ENCODE measurements at places on chromosomes 3 and 15. TPM values are rescaled to one million over a fixed set of nuclear protein-coding genes. Genes with fewer than 3 reads are reported as not detected.

DNA sequence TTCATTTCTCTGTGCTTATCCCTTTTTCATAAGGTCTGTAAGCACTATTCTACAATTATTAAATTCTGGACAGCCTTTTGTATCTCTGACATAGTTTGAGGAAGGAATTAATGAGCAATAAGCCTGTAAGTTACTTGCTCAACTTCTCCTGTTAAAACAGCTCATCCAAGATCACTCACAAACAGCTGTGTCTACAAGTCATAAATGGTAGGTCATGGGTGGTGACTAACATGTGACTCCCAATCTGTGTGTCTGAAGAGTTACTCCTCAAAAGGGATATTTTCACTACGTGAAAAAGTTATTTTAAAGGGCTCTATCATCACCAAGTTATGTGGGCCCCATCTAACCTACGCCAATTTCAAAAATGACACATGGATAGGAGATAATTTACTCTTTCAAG, 145.2 kb upstream of the CBLB start:
- DNase-seq, result no peak

DNA sequence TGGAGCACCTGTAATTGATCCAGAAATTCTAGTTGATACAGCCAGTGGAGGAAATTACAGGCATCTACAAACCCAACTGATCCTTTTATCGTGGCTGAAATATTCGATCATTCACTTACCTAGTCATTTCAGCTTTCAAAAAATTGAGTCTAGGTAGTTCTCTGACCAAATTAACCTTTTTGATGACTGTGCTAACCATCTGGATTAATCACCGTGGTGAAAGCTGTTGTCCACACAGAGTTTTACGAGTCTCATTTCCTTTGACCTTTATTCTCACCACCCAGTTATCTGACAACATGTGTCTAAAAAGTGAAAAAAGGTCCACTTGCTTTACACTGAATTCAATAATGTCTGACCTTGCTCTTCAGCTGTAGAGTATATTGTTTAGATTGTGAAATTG, 354.3 kb downstream of the AGBL1 start:
- no peak for DNase-seq

DNA sequence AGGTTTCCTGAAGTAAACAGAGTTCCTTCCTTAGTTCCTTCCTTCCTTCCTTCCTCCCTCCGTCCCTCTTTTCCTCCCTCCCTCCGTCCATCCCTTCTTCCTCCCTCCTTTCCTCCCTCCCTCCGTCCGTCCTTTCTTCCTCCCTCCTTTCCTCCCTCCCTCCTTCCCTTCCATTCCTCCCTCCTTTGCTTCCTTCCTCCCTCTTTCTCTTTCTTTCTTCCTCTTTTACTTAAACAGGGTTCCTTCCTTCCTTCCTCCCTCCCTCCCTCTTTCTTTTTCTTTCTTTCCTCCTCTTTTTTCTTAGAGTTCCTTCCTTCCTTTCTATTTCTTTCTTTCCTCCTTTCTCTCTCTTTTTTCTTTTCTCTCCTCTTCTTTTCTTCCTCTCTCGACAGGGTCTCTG, 35.2 kb downstream of the ATR start:
- no peak for DNase-seq

GRCh38 chr15:32918547-32918946, 200.7 kb downstream of the GREM1 start:
- DNase-seq, result no peak

- no peak for DNase-seq
Measured at GRCh38 chr3:137509354-137510045, 254.6 kb upstream of the SOX14 start.

DNA sequence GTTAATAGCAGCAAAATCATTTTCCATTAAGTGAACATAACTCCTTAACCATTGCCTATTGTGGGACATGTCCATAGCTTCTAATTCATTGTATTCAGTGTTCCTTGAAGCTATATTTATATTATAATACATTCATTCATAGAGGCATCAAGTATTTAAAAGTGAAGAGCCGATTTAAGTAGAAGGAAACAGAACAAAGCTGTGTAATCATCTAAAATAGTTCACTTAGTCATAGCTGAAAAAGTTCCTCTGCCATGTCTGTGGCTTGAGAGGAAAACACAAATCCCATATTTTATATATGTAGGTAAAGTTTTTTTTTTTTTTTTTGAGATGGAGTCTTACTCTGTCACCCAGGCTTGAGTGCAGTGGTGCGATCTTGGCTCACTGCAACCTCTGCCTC, 54.5 kb downstream of the TMEM108 start:
- DNase-seq, result no peak

DNA sequence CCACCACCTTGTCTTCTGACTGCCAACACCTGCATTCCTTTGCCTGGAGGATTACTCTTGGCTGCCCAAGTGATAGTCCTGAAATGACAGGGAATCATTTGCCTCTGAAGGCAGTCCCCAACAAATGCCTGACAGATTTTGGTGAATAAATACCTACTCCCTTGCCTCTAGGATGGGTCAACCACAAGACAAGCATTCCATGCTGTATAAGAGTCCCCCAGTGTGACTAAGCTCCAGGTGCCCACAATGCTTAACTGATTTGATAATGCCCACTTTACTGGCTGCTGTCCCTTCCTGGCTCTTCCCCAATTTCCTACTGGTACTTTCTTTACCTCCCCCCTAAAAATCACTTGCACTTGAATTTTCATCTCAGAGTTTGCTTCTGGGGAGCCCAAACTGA, 14.8 kb downstream of the THRB start:
- no peak for DNase-seq

DNA sequence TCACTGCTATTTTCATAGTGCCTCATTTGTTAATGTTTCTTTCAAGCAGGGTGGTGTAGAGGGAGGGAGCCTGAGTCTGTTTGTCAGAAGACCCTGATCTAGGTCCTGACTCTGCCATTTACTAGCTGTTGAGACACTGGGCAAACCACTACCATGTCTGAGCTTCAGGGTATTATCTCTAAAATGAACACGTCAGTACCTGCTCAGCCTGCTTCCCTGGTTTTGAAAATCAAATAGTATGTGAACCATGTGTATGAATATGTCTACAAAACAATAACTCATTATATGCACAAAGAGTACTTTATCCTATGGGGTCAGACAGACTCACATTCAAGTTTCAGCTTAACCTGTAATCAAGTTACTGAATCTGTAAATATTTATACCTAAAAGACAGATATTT, 25.1 kb downstream of the SYNPR start:
- DNase-seq, result no peak

DNA sequence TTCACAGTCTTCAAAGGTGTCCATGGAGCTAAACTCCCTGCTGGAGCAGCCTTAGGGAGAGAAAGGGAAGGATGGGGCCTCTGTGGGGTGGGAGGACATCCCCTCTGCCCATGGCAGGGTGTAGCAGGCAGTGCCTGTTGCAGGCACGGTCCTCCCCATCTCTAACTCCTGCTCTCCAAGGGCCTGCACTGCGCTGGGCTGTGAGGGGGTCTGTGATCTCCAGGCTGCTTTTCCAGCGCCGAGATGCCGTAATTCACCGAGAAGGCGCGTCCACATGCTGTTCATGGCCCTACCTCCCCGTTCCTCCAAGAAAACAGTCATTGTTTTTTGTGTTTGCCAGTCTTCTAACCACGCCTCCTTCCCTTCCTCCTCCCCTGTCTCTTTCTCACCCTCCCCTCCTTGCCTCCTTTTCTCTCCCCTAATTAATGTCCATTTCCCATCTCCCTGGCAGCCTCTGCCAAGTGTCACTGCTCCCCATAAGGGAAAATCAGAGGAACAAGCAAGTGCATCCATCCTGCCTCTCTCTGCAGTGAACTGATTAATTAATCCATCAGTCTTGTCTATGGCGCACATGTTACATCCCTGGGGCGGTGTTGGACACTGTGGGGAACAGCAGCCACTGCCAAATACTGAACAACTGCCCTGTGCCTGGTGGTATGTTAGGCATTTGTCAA, 17.7 kb upstream of the LAMP3 start:
- DNase-seq, result peak; percentile 17

GRCh38 chr15:66456211-66456610, 41.4 kb downstream of the SNAPC5 start:
- DNase-seq, result no peak

DNA sequence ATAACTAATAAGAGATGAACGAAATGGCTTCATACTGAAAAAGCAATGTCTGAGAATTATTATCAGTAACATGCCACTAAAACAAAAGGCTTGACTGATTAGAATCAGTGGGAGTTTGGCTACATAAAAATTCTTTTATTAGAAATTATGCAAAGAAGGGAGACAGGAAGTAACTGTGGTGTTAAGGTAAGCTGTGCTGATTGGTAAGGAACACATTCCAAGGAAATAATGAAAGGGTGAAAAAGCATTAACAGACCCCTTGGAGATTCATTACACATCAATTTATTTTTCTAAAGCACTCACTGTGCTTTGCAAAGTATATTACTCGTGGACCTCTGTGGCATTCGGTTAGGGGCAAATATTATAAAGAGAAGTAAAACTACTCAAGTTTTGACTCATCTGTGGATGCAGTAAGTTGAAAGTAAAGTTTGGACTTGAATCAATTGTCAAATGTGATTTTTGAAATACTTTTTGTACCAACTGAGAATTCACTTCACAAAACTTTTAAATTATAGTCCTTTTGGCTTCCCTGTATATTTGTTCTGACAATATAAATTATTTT, 176.1 kb upstream of the ZPLD1 start:
- no peak for DNase-seq

DNA sequence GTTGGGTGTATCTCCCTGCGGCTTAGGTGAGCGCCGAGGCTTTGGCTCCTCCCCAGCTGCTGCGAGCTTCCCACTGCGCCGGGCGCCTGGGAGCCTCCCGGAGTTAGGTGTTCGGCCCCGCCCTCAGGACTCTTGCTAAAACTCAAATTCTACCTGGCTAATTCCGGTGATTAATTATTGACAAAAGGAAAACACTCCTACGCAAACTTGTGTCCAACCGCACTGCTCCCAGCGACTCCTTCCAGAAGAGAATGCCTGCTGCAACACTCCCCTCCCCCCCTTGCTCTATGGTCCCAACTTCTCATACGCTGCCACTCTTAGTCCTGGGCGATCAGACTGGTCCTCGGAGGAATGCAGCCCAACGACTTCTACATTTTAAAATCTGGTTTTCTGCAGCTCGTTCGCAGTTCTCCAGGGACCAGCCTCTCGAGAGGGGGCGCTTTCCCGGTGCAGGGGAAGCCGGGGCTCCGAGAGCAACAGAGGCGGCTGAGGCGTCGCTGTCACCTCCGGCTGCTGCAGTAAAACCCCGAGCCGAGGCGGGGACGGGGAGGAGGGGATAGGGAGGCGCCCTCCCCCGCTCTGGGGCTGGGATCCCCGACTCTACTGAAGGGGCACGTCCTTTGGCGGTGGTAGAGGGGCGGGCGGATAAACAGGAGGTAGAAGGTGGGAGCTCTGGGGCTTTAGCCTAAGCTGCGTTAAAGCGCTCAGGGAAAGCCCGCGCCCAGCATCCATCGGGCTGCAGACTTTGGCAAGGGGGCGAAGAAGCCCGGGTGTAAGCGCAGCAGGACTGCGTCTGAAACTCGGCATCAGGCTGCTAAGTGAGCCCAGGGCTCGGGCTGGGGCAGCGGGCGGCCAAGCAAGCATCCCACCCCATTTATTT, at the start of gene SPTSSB:
Gene SPTSSB (minus strand): TSS at position 77 of the 880 bp plus-strand sequence. CDS start 25,194 bp downstream, outside the sequence.
- DNase-seq, result peak; percentile 59

GRCh38 chr3:193317682-193318300, 60.8 kb downstream of the ATP13A5 start:
- no peak for DNase-seq

GRCh38 chr3:99394831-99395778, 243.3 kb upstream of the COL8A1 start:
- DNase-seq, result no peak

- DNase-seq, result no peak
Measured at GRCh38 chr3:170189398-170190256, 8.1 kb upstream of the PHC3 start.

- DNase-seq, result no peak
Measured at GRCh38 chr3:100537646-100538338, 45.4 kb downstream of the TMEM45A start.

DNA sequence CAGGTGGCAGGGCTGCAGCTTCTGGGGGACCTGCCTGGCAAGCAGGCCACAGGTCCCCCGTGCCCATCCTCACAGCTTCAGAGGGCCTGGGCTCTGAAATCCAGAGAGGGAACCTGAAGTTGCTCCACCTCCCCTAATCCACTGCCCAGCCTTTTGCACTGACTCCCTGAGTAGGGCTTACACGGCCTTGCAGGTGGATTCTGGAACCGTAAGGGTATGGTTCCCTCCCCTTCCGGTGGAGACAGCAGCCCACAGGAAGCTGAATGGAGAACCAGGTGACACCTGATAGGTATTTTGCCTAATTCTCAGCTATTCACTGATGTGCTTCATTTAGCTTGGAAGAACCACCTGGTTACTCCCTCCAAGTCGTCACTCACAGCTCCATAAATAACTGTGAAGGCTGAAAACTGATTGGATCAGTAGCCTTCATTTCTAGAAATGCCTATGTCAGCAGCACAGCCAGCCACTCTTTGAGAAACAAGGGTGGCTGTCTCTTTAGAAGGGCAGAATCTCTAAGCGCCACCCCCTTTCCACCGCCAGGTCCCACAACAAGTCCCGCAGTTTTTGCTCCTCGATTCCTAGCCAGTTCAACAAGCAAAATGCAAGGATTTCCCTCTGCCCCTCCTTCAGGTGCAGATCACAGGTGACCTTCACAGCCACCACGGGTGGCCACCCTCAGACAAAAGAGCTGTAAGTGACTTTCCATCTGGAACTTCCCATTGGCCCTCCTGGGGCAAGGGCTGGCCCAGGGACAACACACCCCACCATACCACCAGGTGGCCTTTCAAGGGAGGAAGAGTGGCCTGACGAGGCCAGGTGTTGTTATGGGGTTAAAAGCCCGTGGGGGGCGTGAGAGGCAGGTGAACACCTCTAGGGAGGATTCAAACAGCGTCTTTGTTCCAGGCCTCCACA, 112.9 kb downstream of the SEC22A start:
- DNase-seq, result no peak

DNA sequence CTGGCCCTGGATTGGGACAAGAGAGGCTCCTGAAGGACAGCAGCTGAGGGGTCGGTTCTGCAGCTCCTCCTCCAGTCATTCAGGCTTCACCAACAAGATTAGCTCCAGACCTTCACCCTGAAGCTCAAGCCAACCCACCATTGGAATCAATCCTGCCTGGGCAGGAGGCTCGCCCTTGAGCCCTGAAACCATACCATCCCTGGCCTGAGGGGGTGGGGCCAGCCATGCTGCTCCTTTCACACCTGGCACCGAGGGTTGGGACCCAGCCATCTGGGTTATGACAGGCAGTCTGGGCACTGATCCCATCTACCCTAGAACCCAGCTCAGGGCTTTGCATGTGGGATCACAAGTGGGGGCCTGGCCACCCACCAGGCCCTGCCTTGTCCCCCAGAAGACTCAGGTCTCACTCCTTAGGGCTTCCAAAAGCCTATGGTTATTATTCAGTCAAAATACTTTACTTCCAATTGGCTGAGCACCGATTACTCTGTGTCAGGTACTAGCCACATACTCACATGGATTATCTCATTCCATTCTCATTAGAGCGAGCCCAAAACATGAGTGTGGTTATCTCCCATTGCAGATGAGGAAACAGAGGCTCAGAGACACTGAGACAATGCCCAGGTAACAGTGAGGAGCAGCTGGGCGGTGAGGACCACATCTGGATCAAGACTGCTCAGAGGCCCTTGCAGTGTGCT, 3.1 kb downstream of the ABHD14B start:
- DNase-seq, result no peak

ULK3 gene
- total RNA-seq, result 56.9 TPM

TWF2 gene
- total RNA-seq, result 162 TPM

DAPK2 gene
- 1.3 TPM for total RNA-seq

ZNF80 gene
- 0.71 TPM for total RNA-seq

CD200R1 gene
- total RNA-seq, result 7.8 TPM

PRTG gene
- not detected for total RNA-seq

Measured in activated CD8-positive, alpha-beta T cell treated with anti-CD3 and anti-CD28 coated beads, Interleukin-2, amount 10 ng/mL, durations not matched to agents 7 days and 5 days (primary cell).